Right ventricle myocardium superior (tissue), 1 donor: ENCODE measurements at places on chromosomes 2 and 18.
A peak's percentile ranks its signal among the peaks of the same experiment; 100 is the strongest.

DNA sequence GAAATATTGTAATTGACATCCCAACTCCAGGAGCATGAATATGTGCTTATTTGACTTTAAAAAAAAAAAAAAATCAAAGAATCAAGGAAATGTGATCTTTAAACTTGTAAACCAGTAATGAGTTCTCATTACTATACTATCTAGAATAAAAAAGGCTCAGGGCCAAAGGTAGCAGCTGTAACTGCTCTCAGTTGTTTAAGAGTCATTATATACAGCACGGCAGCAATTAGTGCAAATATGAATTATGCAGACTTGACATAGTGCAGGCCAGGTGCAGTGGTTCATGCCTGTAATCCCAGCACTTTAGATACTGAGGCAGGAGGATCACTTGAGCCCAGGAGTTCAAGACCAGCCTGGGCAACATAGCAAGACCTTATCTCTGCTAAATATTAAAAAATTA is 125.7 kb upstream of the TTC39C start:
- DNase-seq, result no peak

GRCh38 chr2:42879913-42880737 is 87.7 kb upstream of the HAAO start:
- peak; percentile 70 for DNase-seq

DNA sequence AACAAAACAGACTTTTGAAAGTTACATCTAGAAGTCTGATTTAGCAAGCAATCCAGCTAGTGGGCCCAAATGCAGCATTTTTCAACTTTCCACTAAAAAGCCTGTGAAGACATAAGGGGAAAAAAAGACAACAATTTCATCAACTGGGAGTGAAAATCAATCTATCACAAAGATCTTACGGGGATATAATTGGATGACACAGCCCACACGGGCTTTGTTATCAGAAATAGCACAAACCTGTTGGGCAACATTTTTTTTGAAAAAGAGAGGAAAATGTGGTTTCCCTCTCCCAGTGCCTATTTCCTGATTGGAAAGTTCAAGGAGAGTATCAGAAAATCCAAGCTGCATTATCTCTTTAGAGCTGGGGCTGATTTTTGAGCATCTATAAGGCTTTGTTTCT is 132.7 kb downstream of the EVA1A start:
- no peak for DNase-seq

- DNase-seq, result no peak
These were observed 188.1 kb downstream of the LAMA1 start for GRCh38 chr18:6929370-6930102.

GRCh38 chr2:164530464-164530863 is 90.8 kb downstream of the GRB14 start:
- no peak for DNase-seq

DNA sequence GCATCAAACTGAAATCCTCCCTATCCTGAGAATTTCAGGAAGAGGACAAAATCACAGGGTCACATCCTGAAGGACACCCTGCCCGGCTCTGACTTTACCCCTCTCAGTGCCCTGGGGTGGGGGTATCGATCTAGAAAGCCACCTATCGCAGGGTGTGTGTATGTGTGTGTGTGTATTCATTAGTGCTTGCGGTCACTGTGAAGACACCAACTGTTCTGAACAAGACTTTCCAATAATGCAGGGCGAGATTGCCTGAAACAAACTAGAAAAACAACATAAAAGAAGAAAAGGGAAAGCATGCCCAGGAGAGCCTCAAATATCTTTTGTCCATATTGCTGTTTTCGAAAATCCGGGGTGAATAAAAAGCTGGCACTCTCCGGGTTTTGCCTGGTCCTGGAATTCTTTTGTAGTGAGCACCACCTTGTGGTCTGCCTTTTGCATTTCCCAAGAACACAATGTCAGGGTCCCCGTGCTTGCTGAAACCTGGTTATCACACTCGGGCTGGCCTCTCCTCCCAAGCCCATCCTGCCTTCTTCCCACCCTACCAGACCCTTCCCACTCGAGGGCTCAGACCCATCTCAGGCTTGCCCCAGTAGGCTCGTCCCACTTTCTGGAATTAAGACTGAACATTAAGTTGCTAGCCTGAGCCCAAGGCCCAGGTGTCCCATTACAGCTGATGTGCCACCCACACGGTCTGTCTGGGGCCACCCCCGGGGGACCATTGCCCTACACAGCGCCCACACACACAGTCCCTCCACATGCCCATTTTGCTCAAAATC is 25.0 kb upstream of the COPS8 start:
- no peak for DNase-seq

DNA sequence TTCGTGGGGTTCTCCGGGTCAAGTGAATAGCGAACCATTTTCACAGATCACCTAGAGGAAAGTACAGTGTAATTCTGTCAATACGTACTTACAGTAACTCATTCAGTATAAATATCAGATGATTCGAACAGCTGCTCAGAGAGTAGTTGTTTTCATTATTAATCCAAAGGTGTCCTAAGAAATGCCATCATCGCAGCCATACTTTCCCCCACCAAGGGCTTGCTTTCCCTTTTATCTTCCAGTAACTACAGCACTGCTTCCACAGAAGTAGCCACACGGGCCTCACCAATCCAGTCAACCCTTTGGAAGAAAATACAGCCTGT is 4.5 kb upstream of the C18orf32 start:
- no peak for DNase-seq

GRCh38 chr2:231680285-231680991 is 27.9 kb upstream of the PTMA start:
- DNase-seq, result no peak

- DNase-seq, result no peak
These were observed 79.0 kb downstream of the TLK1 start for GRCh38 chr2:171081649-171082111.

DNA sequence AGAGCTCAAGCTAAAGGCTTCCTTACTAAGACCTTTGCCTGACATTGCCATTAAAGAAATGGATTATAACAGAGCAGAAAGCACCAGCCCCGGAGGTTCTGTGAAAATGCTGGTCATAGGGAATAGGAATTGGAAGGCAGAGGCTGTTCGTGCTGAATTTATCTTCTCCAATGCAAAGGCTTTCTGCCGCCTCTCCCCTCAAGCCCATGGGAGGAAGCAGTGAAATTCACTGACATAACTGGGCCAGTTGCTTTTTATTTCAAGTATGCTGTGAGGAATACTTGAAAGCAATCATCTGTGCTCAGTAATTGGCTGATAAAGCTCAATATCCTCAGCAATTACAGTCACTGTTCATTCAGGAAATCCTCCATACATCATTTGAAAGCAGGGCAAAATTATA is 85.4 kb upstream of the LINC00305 start:
- no peak for DNase-seq

DNA sequence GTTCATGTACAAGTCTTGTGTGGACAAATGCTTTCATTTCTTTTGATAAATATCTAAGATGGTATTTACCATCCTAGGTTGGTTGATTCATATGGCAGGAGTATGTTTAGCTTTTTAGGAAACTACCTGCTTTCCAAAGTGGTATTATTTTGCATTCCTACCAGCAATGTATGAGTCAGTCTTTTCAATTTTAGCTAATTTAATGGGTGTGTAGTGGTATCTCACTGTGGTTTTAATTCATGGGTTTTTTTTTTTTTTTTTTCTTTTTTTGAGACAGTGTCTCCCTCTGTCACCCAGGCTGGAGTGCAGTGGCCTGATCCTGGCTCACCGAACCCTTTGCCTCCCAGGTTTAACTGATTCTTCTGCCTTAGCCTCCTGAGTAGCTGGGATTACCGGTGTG is 4.2 kb downstream of the ZNF512 start:
- DNase-seq, result no peak

- no peak for DNase-seq
These were observed 123.6 kb upstream of the STK17B start for GRCh38 chr2:196295005-196295404.

DNA sequence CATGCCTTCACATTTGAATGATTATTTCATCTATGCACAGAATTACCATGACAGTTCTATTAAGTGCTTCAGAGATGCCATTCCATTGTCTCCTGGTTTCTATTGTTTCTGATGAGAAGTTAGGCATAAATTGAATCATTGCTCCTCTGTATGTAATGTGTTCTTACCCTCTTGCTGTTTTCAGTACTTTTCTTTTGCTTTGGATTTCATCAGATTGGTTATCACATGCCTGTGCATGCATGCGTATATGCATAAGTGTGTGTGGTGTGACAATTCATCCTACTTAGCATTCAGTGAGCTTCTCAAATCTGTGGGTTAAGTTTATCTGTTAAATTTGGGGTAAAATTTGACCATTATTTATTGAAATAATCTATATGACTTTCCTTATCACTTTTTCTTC is 263.3 kb upstream of the RND3 start:
- no peak for DNase-seq

DNA sequence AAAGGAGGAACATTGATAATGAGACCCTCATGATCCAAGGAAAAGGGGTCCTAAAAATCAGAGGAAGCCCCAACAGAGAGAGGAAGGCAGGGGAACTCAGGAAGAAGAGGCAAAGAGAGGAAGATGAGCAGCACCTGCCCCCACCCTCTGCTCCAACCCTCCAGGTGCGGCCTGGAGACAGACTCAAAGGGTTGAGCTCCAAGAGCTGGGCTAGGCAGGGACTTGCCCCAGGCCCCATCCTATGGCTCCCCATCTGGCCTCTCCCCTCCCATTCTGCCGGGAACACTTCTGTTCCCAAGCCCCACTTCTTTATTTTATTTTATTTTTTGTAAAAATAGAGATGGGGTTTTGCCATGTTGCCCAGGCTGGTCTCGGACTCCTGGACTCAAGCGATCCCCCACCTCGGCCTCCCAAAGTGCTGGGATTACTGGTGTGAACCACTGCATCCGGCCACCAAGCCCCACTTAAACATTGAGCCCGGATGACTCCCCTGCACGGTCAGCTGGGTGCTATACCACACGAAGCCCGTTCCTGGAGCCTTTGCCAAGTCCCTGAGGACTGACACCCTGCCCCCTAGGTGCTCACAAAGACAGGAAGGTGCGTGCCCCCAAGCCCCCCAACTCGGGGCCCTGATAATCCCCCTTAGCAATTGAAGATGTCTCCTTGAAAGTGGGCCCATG is 3.8 kb upstream of the GPR55 start:
- no peak for DNase-seq

- no peak for DNase-seq
These were observed 365.0 kb downstream of the HRH4 start for GRCh38 chr18:24825397-24825796.

- no peak for DNase-seq
These were observed 100.9 kb downstream of the ATAD2B start for GRCh38 chr2:23826040-23826439.

DNA sequence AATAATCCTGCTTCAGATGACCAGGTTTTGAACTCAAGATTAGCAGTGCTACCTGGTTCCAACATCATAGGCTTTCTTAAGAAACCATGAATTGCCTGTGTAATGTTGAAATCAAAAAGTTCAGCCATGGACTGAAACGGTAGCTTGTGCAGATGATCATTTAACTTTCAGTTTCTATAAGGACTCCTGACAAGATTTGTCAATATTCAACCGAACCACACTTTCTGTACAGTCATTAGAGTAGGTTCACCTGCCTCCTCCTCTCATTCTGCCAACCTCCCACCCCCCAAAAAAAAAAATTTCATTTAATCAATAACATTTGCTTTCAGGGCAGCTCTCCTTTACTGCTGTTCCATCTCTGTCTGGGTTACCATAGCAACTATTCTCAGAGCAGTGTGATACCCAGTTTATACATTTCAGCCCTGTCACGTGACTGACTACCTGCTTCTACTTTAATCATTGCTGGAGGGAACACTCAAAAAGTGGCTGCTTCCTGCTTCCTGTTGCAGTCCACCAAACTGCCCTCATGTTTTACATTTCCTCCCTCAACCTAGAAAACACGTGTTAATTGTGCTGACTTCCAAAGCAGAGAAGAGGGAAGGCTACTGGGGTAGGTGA is 275.5 kb downstream of the SS18 start:
- DNase-seq, result no peak

DNA sequence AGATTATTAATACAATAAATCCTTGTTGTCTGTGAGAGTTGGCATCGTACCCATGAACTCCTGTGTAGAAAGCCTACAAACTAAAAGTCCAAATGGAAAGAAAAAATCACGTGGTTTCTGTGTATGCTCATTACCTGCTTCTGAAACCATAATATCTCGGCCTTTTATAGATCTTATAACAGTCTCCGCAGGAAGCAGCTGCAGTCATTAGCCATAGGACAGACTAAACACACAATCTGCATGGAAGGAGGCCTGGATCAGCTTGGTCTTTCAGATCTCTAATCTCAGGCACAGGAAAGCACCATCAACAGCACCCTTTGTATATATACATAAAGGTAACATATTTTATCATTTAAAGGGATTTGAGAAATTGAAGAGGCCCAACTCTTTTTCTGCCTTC is 508.9 kb upstream of the TCF4 start:
- DNase-seq, result no peak

DNA sequence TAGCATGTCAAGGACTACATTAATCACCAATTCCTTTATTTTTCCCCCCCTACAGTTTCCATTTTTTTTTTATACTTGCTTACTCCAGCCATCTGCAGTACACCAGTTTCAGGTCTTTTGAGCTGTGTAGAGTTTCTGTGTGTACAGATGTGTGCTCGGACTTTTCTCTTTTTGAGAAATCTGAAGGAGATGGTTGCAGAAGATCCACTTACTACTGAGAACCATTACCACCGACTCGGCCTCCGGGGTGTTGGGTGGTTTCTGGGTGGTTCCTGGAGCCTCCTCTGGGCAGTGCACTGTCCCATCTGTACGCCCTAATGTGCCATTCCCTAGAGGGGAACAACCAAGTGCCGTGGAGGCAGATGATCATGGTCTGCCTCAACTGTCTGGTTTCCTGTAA is 15.4 kb upstream of the LYPD6B start:
- no peak for DNase-seq

DNA sequence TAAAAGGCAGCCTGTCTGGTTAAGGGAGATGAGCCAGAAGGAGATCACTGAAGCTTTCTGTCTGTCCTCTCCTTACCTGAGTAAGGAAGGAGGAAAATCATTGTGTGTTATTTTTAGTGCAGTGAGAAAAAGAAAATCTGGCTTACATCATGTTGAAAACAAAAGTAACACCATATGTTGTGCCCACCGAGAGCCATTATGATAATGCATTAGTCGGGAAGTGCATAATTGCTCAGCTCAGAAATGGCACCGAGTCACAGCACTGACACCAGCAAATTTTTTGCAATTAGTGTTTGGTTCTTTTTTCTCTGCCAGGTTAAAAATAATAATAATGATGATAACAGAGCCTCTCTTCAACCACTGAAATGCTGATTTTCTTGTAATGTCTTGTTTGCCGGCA is 46.6 kb downstream of the HNMT start:
- DNase-seq, result no peak

GRCh38 chr2:135773917-135774316 is 32.3 kb downstream of the UBXN4 start:
- no peak for DNase-seq

GRCh38 chr18:48657447-48658120 is 118.8 kb downstream of the CTIF start:
- DNase-seq, result no peak
